Kidney (tissue), 22 donors: ENCODE measurements at places on chromosomes 3 and 15. TPM values are rescaled to one million over a fixed set of nuclear protein-coding genes. Genes with fewer than 3 reads are reported as not detected.

The ITGA11 gene
- 11.1 TPM for total RNA-seq

The THSD4 gene
- total RNA-seq = 36.3 TPM

The SEMA6D gene
- total RNA-seq = 16.9 TPM

The ZNF860 gene
- total RNA-seq = 5.9 TPM

The THRB gene
- 17.2 TPM for total RNA-seq

The ANKUB1 gene
- total RNA-seq = not detected

The NECTIN3 gene
- 21.2 TPM for total RNA-seq

The CSK gene
- total RNA-seq = 58.8 TPM

The SNTN gene
- not detected for total RNA-seq

The ARGFX gene
- total RNA-seq = not detected

The STAG1 gene
- total RNA-seq = 49.9 TPM

The RLBP1 gene
- not detected for total RNA-seq

The SLC12A1 gene
- total RNA-seq = 201 TPM

The AADACL2 gene
- total RNA-seq = not detected

The CCR8 gene
- total RNA-seq = 0.19 TPM

The ADAMTS9 gene
- total RNA-seq = 117 TPM

The SFMBT1 gene
- total RNA-seq = 16.0 TPM

The DZIP3 gene
- total RNA-seq = 15.5 TPM

The UBE2Q2 gene
- total RNA-seq = 31.6 TPM

The LYZL4 gene
- total RNA-seq = not detected

The MEIS2 gene
- total RNA-seq = 50.9 TPM

The SLC28A2 gene
- not detected for total RNA-seq

The TRH gene
- not detected for total RNA-seq

The ARPP21 gene
- 0.44 TPM for total RNA-seq

The FOXL2 gene
- total RNA-seq = not detected

The FBLN2 gene
- 43.4 TPM for total RNA-seq

The SCN11A gene
- 0.25 TPM for total RNA-seq

The TGM4 gene
- total RNA-seq = not detected

The ONECUT1 gene
- not detected for total RNA-seq

The ERICH6 gene
- 0.19 TPM for total RNA-seq

The PLOD2 gene
- 66.0 TPM for total RNA-seq

The SV2B gene
- 3.9 TPM for total RNA-seq

The BCL2A1 gene
- 2.4 TPM for total RNA-seq

The SEMA3B gene
- total RNA-seq = 96.1 TPM
